ENCODE measurements at places on chromosomes 4 and X. TPM values are rescaled to one million over a fixed set of nuclear protein-coding genes. Genes with fewer than 3 reads are reported as not detected.

Gene NALF2
- total RNA-seq: not detected

Gene RAP1GDS1
- 36.2 TPM for total RNA-seq

Gene MAGEC2
- total RNA-seq: not detected

Gene IRF2
- 15.3 TPM for total RNA-seq

Gene NR0B1
- total RNA-seq: 0.23 TPM

Gene ABCB7
- total RNA-seq: 31.3 TPM

Gene LINC00632
- total RNA-seq: 1.2 TPM

Gene OPRPN
- not detected for total RNA-seq

Gene ENOX2
- total RNA-seq: 10.3 TPM

Gene GAGE1
- total RNA-seq: not detected

Gene MAGEA8
- total RNA-seq: not detected

Gene CASP3
- 20.1 TPM for total RNA-seq

Gene SRPK3
- total RNA-seq: 0.07 TPM

Gene NKX6-1
- total RNA-seq: not detected

Gene MAGEA3
- total RNA-seq: not detected

Gene SMARCAD1
- 14.4 TPM for total RNA-seq

Gene FGFR3
- 120 TPM for total RNA-seq

Gene GIMD1
- not detected for total RNA-seq

Gene LRIT3
- total RNA-seq: not detected
